ENCODE measurements at places on chromosomes 3 and 15.

DNA sequence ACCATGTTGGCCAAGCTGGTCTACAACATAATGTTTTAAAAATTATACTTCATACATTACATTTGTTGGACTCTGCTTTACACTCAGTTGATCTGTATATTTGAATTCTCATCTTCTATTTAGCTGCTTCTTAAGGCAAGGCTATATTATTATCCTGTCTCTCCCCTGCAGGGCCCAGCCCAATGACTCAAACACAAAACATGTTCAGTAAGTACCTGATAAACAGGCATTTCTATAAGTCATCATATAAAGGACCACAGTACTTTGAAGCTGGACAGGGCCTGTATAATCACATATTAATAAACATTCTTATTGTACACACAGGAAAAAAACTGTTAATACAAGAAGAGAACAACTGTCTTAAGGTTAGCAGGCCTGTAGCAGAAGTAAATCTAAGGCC lies 36.2 kb downstream of the NGLY1 start:
- DNase-seq = no peak

DNA sequence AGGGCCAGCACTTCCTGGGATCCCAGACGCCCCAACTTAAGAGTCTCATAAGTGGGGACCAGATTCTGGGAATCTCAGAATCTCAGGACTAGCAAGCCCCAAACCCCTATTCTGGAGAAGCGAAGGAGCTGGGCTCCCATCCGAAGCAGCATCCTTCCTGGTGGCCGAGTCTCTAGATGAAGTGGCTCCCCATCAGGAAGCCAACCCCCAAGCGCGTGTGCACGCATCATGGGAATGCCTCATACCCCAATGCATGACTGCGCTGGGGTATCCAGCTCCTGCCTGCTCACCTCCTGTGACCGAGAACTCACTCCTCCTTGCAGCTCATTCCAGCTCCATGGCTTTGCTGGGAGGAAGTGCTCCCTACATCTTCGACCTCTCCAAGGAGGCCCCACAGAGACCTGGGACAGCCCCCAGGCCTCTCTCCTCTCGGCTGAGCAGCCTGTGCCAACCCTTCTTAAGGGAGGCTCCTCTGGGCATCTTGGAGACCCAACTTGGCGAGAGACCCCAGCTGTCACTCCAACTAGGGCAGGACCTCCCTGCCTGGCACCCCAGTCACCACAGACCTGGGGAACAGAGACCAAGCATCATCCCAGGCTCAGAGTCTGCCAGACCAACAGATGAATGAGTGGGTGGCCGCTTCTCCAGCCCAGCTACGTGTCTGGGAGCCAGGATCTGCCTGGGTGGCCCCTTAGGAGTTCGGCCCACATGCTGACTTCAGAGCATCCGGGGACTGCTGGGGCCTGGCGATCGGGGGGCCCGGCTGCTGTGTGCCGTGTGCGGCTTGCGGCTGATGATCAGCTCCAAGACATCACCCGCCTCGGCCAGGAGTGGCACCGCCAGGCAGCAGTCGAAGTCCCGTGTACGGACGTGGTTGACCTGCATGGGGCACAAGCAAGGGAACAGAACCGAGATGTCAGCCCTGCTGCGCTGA lies 46.9 kb downstream of the GRIP2 start:
- no peak for DNase-seq

DNA sequence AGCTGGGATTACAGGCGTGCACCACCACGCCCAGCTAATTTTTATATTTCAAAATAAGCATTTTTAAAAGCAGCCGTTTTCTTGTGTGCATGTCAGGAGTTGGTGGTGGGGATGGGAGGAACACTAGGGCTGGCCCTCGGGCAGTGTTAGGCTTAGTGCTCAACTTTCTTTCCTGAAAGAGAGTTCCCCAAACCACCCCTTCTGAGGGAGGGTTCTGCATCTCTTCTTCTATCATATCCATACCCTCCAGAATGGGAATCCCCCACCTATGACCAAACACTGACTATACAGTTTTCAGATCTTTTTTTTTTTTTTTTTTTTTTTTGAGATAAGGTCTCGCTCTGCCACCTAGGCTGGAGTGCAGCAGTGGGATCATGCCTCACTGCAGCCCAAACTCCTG lies 12.5 kb downstream of the PFKFB4 start:
- DNase-seq = no peak

DNA sequence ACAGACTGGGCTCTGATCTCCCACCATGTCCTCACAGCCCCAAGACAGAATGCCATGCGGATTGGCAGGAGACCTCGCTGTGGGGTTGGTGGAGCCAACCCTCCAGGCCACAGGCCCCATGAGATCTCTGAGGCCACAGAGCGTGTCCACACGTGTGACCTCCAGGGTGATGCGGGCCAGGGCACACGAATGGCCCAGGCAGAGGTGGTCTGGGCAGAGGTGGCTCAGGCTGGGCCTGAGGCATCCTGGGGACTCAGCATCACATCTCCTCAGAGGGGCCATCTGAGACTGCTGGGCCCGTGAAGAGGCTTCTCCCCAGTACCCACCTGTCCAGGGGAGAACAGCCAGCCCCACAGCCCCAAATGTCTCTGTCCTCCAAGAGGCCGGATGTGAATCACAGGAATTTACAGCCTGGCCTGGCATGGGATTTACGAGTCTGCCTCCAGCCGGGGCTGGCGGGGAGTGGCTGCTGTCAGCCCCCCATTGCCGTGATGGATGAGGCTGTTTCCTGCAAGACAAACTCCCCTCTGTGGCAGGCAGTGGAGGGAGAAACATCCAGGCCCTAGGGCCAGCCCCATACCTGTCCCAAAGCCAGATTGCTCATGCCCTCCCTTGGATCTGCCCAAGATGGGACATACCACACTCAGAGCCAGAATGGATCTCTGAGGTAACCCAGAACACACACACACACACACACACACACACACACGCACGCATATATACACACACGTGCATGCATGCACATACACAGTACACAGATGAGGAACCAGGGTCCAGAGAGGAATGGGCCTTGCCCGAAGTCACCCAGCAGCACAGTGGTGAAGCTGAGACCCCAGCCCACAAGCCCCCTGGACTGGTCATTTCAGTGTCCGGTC lies 208.3 kb downstream of the TBC1D2B start:
- no peak for DNase-seq

GRCh38 chr15:50970524-50970923 lies 62.0 kb downstream of the AP4E1 start:
- no peak for DNase-seq

DNA sequence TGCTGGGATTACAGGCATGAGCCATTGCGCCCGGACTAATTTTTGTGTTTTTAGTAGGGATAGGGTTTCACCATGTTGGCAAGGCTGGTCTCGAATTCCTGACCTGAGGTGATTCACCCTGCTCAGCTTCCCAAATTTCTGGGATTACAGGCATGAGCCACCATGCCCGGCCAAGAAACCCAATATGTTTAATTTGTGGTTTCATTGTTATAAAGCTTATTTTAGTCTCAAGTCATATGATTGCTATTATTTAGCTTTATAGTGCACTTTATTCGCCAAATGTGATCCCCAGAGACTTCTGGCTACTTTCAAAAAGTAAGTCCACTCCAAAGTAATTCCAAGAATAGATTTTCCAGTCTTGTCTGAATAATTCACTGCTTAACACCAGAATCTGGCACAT lies 19.3 kb upstream of the SLC4A7 start:
- DNase-seq = no peak

Data from activated T-cell treated with anti-CD3 and anti-CD28 coated beads, Interleukin-2, amount 50 U/mL, for 24 hours (primary cell).